Endodermal cell (in vitro differentiated cells): ENCODE measurements at places on chromosomes 12 and 14. TPM values are rescaled to one million over a fixed set of nuclear protein-coding genes. Genes with fewer than 3 reads are reported as not detected.

Gene APEX1
- 187 to 229 TPM (median 228 TPM) in 3 replicates for total RNA-seq

Gene NEMF
- total RNA-seq = 58.0 to 75.1 TPM (median 70.8 TPM) in 3 replicates

- H3K27ac ChIP-seq = no peak overlapping the region
- H3K4me1 ChIP-seq = no peaks in the 10 kb centered on the region
- H3K27me3 ChIP-seq = no peaks in the 10 kb centered on the region
- no peaks in the 10 kb centered on the region for H3K36me3 ChIP-seq
- no peak for DNase-seq
Observed at GRCh38 chr12:34625116-34625515, 602.8 kb downstream of the ALG10 start.

GRCh38 chr12:75747572-75748021, 236.2 kb upstream of the KRR1 start:
- H3K4me3 ChIP-seq = no peak overlapping the region
- no peaks in the 10 kb centered on the region for H3K4me1 ChIP-seq
- no peak overlapping the region for H3K27ac ChIP-seq
- no peaks in the 10 kb centered on the region for H3K27me3 ChIP-seq

DNA sequence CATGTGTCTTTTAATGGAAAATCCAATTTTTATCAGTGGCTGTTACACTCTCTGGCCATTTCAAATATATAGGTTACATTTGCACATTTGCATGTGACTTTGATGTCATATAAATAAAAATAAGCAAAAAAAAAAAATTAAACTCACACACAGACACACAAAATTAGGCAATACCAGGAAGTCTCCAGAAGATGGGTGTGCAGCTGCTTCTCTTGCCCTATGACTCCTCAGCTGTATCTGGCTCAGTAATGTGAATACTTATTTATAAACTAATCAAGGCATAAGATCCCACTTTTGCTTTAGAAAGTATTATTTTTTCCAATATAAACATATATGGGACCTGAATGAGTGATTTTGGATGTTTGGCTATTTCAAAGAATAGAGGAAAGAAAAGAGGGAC, 461.1 kb downstream of the LRIG3 start:
- H3K4me3 ChIP-seq = no peak overlapping the region
- no peaks in the 10 kb centered on the region for H3K36me3 ChIP-seq
- no peaks in the 10 kb centered on the region for H3K4me1 ChIP-seq
- no peak for DNase-seq
- H3K27ac ChIP-seq = no peak overlapping the region

DNA sequence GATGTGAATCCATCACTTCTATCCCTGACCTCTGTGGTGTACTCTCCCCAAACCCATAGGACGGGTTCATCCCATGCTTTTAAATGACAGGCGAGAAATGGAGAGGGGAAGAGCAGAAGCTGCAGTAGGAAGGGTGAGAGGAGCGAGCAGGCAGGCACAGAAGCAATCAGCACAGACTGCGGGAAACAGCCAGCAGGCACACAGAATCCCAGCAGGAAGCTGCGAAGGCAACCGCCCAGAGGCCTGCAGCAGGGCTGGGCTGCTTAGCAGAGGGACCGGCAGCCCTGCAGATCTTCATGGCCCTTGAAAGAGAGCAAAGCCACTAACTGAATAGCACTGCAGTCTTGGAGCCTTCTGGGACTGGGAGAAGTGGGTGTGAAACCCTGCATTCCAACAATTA, 287.0 kb upstream of the FKBP4 start:
- no peak overlapping the region for H3K27ac ChIP-seq
- no peak overlapping the region for H3K4me3 ChIP-seq
- H3K27me3 ChIP-seq = no peaks in the 10 kb centered on the region
- H3K36me3 ChIP-seq = no peaks in the 10 kb centered on the region
- DNase-seq = peak; percentile 85

- no peaks in the 10 kb centered on the region for H3K4me1 ChIP-seq
- no peaks in the 10 kb centered on the region for H3K27me3 ChIP-seq
- no peak overlapping the region for H3K4me3 ChIP-seq
Observed at GRCh38 chr12:132445884-132446632, 43.9 kb upstream of the FBRSL1 start.

DNA sequence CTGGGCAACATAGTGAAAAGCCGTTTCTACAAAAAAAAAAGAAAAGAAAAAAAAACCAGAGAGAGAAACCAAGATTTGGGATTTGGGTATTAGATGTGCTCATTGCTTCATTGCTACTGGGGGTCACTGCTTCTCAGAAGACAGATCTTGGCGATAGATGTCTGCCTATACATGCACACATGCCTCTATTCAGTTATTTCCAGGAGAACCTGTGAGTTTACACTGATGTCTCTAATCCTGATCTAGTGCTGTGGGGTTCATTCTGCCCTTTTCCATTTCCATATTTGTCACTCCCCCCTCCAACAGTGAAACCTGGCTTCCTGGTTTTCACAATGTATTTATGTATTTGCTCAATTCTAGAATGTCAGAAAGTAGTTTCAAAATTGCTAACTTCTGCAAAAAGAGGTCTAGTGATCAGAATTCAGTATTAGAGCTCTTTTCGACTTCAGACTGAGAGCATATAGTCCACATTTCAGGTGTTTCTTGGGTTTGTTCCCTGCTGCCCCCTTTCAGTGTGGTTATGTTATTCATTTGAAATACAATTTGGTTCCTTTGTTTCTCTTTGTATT, 111.0 kb downstream of the SLC25A47 start:
- H3K27me3 ChIP-seq = no peaks in the 10 kb centered on the region
- H3K4me1 ChIP-seq = no peaks in the 10 kb centered on the region
- no peak overlapping the region for H3K27ac ChIP-seq
- no peaks in the 10 kb centered on the region for H3K36me3 ChIP-seq
- H3K4me3 ChIP-seq = no peak overlapping the region

Gene LBHD2
- not detected in 3 replicates for total RNA-seq

DNA sequence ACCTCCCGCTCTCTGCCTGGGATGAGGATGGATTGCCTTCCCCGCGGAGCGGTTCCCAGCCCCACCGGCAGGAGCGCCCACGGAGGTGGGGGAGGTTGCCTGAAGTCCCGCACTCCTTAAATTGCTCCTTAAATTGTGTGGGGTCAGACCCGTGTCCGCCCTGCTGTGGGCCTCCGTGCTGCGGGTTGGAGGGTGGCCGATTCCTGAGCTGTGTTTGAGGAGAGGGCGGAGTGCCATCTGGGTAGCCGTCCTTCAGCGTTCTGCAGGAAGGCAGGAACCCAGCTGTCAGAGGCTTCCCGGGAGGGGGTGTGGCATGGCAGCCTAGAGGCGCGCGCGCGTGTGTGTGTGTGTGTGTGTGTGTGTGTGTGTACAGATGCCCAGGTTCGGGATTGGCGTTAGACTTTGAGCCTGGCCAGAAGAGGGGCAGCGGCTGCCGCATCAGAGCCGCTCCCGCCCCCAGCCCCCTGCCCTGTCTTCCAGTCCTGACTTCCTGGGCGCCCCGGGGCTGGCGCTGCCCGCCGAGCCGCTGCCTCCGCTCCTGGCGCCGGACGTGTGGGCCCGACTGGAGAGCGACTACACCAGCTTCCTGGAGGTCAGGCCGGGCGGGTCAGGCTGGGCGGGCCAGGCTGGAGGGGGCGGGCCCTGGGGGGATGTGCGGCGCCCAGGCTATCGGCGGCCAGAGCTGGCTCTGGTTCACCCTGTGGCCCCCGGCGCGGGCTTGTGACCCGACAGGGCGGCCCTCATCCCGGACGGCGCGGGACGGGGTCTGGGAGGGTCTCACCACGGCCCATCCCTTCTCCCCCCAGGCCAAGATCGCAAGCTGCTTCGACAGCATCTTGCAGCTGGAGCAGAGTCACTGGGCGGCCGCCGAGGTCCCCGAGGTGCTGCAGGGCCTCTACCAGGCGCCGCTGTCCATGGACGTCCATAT, 9.2 kb downstream of the EXOC3L4 start:
- H3K27ac ChIP-seq = no peak overlapping the region
- H3K4me1 ChIP-seq = peaks cover 8% of the 10 kb centered on the region
- H3K36me3 ChIP-seq = no peaks in the 10 kb centered on the region
- H3K4me3 ChIP-seq = no peak overlapping the region

DNA sequence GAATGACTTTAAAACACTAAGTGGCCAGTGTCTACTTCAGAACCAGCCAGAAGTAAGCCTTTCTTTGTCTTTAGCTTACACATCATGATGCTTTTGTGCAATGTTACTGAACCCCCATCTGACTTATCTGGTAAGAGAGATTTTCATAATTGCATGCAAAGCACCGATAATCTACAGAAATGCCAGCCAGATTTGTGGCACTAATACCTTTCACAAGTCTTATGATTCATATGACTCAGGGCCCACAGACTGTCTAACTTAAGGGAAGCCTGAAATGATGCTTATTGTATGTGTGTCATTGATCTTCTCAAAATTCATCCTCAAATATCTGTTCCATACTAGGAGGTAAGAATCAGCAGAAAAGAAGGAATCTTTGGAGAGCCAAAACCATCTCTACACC, 18.0 kb downstream of the IGF1 start:
- DNase-seq = no peak
- no peak overlapping the region for H3K4me3 ChIP-seq
- H3K4me1 ChIP-seq = peaks cover 14% of the 10 kb centered on the region

DNA sequence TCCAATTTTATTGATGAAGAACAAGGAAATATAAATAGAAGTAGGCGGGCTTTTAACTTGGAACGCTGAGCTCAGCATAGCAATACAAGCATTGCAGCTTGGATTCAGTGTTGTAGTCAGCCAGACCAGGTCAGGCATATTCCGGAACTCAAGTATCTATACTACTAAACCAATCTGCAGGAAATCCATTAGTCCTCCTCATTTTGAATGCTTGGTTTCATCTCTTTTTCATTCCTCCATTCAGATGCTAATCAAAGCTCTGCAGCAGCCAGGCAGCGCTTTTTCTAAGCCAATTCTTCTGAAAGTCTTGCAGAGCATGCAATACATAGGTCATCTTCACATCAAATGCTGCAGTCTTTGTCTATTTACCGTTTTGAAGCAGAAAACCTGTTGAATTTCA, 49.0 kb downstream of the KIF21A start:
- peak; percentile 52 for DNase-seq
- no peaks in the 10 kb centered on the region for H3K36me3 ChIP-seq
- H3K27ac ChIP-seq = peak overlapping the region; percentile 88
- no peak overlapping the region for H3K4me3 ChIP-seq
- H3K27me3 ChIP-seq = no peaks in the 10 kb centered on the region

- no peak for DNase-seq
- no peak overlapping the region for H3K27ac ChIP-seq
- no peak overlapping the region for H3K4me3 ChIP-seq
- H3K36me3 ChIP-seq = no peaks in the 10 kb centered on the region
Observed at GRCh38 chr12:25013061-25013460, 64.2 kb upstream of the BCAT1 start.

DNA sequence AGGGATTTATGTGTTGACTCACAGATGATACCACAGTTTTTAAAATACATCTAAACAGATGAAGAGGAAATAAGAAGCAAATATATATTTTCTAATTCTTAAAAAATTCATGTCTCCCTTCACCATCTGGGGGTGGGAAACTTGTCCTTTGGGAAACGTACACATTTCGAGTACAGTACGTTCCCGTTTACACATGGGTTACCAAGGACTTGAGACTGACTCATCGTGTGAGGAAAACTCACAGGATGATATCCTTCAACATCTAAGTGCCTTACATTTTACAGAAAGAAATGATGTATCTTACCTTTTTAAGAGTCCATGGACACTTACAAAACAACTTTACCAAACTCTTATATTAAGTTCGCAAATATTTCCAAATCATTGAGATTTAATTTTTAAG, 16.0 kb upstream of the FBLN5 start:
- peaks cover 3% of the 10 kb centered on the region for H3K4me1 ChIP-seq
- H3K4me3 ChIP-seq = no peak overlapping the region
- H3K27me3 ChIP-seq = no peaks in the 10 kb centered on the region
- DNase-seq = no peak
- peaks cover 4% of the 10 kb centered on the region for H3K36me3 ChIP-seq

Gene CYP27B1
- 2.3 to 4.1 TPM (median 2.4 TPM) in 3 replicates for total RNA-seq

- H3K4me1 ChIP-seq = peaks cover 5% of the 10 kb centered on the region
- peaks cover 12% of the 10 kb centered on the region for H3K27me3 ChIP-seq
- DNase-seq = peak; percentile 78
Observed at GRCh38 chr14:103108749-103109207, 14.3 kb downstream of the EXOC3L4 start.

Gene MYF5
- total RNA-seq = not detected in 3 replicates

- H3K4me1 ChIP-seq = no peaks in the 10 kb centered on the region
- H3K27me3 ChIP-seq = peaks cover 99% of the 10 kb centered on the region
- H3K36me3 ChIP-seq = no peaks in the 10 kb centered on the region
- no peak overlapping the region for H3K4me3 ChIP-seq
Observed at GRCh38 chr12:54012631-54013409, 4.0 kb downstream of the HOXC8 start.

DNA sequence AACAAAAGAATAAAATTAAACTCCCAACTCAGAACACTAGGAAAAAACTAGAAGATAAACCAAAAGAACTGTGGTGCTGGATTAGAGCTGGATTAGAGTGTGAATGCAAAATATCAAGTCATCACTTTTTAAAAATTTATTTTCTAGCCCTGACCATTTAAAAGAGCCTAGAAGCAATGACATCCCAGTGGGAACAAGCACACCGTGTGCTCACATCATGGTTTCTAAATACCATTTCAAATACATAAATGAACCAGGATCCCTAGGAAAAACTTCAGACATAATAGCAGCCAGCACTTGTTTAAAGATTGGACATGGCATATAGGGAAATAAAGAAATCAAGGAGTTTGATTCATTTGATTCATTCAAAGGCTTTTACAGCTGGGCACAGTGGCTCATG, 30.0 kb downstream of the KDM5A start:
- H3K36me3 ChIP-seq = peaks cover 92% of the 10 kb centered on the region
- no peak overlapping the region for H3K27ac ChIP-seq
- no peaks in the 10 kb centered on the region for H3K27me3 ChIP-seq
- DNase-seq = no peak
- no peaks in the 10 kb centered on the region for H3K4me1 ChIP-seq
- no peak overlapping the region for H3K4me3 ChIP-seq

Gene KLHL33
- total RNA-seq = 0.13 TPM in 1 of 3 replicates, not detected in the others

Gene TSHR
- total RNA-seq = not detected in 2 replicates

DNA sequence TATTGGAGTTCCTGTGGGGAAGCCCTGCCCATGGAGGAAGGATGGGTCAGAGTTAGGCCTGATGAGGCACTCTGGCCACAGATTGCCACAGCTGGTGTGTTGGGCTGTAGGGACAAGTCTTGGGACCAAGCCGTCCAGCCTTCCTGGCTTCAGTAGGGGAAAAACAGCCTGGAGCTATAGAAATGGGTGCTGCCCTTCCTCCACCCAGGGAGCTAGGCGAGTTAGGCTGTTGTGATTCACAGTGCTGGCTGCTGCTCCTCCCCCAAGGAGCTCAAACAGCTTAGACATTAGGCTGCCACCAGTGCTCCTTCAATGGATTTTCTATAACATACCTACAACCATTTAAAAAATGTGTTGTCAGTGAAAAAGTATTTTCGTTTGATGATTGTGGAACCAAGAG, 274.3 kb downstream of the RPL10L start:
- H3K27ac ChIP-seq = no peak overlapping the region
- no peak overlapping the region for H3K4me3 ChIP-seq
- no peaks in the 10 kb centered on the region for H3K27me3 ChIP-seq
- no peaks in the 10 kb centered on the region for H3K36me3 ChIP-seq
- H3K4me1 ChIP-seq = no peaks in the 10 kb centered on the region
